Activated T-helper 1 cell treated with anti-CD3 and anti-CD28 coated beads, Interleukin-2, amount 50 U/mL, for 16 hours (primary cell): ENCODE measurements at places on chromosomes 12 and 14.

- DNase-seq: no peak
Measured at GRCh38 chr14:96246539-96246847, 9.5 kb upstream of the BDKRB1 start.

DNA sequence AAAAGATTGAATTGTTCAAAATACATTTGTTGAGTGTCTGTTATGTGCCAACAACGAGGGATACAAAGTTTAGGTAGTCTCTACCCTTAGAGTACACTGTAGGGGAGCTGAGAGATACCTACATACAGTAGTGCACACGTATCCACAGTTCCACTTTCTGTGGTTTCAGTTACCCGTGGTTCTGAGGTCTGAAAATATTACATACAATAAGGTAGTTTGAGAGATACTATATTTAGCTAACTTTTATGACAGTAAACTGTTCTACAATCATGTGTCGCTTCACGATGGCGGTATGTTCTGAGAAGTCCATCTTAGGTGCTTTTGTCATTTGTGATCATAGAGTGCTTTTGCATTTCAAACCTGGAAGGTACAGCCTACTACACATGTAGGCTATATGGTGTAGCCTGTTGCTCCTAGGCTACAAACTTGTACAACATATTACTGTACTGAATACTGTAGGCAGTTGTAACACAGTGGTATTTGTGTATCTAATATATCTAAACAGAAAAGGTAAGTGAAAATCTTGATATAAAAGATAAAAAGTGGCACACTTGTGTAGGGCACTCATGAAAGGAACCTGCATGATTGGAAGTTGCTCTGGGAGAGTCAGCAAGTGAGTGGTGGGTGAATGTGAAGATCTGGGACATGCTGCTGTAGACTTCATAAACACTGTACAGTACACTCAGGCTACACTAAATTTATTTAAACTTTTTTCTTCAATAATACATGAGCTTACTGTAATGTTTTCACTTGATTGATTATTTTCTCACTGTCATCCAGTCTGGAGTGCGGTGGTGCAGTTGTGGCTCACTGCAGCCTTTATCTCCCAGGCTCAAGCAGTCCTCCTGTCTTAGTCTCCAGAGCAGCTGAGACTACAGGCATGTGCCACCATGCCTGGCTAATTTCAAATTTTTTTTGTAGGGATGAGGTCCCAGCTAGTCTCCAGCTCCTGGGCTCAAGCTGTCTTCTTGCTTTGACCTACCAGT lies 4.0 kb downstream of the CPSF6 start:
- no peak for DNase-seq

DNA sequence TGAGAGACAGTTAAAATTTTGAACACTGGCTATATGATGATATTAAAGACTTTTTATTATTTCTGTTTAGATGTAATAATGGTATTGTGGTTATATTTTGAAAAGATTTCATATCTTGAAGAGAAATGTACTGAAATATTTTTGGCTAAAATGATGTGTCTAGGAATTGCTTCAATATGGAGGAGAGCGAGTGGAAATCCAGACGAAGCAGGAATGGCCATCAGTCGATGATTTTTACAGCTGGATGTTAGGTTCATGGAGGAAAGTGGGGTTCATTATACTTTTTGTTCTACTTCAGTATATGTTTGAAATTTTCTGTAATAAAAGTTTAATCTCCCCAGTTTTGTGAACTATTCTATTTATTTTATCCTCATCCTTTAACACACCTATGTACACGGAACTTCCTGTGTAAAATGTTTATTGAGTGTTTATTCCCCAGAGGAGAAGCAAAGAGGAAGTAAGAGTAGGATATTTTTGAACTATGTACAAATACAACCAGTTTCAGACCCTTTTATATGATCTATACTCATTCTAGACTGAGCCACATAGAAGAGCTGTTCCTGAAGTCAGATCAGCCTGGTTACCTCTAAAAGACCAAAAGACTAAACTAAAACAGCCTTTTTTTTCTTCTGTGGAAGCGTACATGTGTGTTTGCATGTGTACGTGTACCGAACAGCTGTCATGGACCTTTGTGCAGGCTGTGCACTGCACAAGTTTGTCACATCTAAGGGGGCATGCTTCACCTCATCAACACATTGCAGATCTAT lies 211.0 kb upstream of the NUDT4 start:
- no peak for DNase-seq

DNA sequence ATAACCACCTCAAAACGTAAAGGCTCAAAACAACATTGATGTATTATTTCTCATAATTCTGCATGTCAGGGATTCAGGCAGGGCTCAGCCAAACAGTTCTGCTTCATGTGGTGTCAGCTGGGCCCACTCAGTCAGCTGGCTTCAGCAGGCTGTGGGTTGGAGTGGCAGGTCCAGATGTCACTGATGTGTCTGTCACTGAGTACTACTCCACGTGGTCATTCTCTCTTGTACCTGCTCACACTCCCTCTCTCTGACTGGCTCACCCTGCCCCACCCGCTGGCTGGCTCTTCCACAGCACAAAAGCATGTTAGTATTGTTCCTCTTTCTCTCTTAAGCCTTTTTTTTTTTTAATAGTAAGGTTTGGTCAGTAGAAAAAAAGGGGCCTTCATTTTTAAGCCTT lies 182.4 kb downstream of the DICER1 start:
- DNase-seq: no peak

DNA sequence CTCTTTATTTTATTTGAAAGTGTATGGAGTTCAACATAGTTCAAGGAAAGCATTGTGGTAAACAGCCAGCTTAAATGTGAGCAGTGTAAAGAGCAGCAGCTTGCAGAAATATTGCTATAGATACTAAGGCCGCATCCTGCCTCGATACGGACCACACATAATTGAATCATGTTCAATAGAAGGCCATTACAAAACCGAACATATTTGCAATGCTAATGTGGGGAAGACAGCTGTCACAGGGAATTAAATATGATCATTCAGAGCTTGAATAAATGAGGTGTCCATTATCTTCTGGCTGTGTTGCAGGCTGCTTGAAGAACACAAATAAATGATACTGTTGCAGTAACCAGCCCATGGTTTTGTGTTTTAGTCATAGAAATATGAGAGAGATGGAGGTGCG lies 173.2 kb downstream of the BRMS1L start:
- no peak for DNase-seq

DNA sequence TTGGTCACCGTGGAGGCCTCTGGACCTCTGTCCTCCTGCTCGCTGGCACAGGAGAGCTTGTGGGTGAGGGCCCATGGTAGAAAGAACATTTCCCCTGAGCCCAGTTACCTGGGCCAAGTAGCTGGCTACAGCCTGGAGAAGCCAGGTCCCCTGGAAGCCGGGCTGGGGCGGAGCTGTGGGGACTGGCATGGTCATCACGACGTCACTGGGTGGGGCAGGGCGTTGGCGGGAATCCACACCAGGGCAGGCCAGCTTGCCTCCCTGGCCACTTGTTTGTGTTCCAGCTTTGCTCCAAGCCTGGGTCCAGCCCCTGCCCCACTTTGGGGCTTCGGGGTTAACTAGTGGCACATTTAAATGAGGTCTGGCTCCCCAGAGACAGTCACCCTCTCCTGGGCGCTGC lies 35.0 kb upstream of the SLC24A4 start:
- no peak for DNase-seq

DNA sequence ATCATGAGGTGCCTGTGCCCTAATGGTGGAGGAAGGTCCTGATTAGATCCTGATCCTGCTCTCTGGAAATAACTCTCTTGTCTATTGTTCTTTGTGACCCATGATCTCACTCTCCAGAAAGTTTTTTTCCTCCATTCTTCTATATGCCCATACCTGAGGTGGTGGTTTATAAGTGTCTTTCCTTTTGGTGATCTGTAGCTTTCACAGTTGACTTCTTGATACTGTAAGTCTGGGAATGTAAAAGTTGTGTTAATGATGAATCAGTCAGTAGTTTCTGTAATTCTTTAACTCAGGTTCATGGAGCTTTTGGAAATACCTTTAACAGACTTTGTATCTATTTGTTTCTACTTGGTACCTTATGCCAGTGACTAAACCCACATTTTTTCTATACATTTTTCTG lies 444.0 kb upstream of the FLRT2 start:
- no peak for DNase-seq

DNA sequence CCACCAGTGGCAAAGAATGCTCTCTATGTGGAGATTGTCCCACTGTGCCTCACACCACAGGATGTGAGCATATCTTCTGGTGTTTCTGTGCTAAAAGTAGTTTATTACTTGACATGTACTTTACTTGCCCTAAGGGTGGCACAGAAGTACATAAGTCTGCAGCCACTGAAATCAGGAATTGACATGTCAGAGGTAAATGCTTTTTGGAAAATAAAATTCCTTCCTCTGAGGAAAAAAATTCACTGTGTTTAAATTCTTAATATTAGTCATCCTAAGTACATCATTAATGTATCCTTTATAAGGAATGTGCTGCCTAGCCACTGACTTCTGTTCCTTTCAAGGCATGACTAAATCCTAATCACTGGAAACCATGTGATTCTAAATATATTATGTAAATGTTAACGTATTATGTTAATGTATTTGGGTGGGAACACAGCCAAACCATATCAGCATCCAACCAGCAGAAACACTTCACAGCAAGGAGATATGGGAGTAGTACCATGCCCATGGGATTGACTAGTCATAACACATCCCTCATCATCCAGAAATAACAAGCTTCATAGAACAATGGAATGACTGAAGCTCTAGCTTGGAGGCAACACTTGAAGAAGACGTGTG lies 239.7 kb upstream of the PPFIA2 start:
- DNase-seq: no peak

- DNase-seq: no peak
Measured at GRCh38 chr14:32497248-32497647, 168.2 kb downstream of the AKAP6 start.

GRCh38 chr12:121472150-121472905 lies 72.4 kb downstream of the RNF34 start:
- no peak for DNase-seq

- DNase-seq: no peak
Measured at GRCh38 chr12:7375145-7375543, 68.8 kb downstream of the CD163L1 start.

DNA sequence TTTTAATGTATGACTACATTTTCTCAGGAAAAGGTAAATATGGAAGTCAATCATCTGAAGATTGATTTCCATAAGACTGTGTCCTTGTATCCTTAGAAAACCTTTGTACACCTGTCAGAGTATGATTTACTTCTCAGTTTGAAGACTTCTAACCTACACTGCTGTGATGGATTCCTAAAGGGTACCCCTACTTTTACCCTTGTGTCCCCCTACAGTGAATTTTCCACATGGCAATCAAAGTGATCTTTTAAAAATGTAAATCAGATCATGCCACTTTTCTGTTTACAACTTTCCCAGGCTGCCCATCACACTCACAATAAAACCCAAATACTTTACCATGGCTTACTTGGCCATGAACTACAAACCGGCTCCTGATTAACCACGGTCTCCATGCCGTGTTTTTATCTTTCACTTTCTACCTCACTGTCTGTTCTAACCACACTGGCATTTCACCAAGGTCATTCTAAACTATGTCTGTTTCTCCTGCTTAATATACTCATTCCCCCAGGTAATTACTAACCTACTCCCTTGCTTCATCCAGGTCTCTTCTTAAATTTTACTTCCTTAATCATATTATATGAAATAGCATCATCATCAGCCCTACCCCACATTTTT lies 8.1 kb downstream of the DNAI7 start:
- DNase-seq: no peak

DNA sequence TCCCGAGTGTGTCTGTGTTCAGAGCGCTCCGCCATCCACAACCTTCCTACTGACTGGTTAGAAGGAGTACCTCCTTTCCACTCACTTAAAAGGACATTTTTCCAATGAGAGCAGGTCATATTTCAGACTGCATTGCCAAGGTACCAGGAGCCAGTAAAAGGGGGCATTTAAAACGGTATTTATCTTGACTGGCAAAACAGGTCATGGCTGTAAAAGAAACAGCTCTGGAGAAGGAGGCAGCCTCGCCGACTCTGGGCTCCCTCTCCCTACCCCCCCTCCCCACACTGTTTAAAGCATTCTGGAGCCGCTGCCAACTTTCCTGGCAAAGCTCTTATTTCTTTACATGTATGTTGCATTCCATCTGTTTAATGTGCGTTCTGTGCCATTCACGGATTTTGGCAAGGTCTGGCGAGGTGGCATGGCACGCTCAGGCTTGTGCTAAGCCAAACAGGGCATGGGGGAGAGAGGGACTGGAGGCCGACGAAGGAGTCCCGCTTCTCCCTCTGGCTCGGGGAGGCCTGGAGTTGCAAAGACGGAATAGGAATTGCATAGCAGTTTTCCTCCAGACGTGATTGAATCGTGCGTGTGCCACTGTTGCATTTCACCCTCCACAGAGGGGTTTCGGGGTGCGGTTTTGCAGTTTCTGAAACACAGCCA lies 41.2 kb upstream of the MED13L start:
- no peak for DNase-seq

GRCh38 chr14:104659764-104660523 lies 29.5 kb upstream of the INF2 start:
- no peak for DNase-seq
